ENCODE measurements at places on chromosomes 11 and 22.

- no peak for DNase-seq
Observed at GRCh38 chr11:12170984-12171383, 60.6 kb downstream of the MICAL2 start.

DNA sequence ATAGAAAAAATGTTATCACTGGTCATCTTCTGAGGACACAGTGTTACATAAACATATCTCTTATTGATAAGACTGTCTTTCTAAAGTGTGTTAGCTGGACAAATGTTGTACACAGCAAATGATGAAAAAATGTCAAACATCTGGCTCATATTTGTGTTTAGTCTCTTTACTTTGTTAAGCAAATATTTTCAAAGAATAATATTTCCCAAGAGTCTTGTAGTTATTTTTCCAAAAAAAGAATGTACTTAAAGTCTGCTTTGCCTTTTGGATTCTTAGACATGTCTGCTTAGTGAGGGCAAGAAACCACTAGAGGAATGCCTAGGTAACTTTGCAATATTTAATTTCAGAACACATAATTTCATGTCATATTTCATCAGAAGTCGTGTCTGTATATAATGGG is 23.9 kb upstream of the CCDC179 start:
- no peak for DNase-seq

- no peak for DNase-seq
Observed at GRCh38 chr11:68924073-68924925, 20.6 kb downstream of the IGHMBP2 start.

DNA sequence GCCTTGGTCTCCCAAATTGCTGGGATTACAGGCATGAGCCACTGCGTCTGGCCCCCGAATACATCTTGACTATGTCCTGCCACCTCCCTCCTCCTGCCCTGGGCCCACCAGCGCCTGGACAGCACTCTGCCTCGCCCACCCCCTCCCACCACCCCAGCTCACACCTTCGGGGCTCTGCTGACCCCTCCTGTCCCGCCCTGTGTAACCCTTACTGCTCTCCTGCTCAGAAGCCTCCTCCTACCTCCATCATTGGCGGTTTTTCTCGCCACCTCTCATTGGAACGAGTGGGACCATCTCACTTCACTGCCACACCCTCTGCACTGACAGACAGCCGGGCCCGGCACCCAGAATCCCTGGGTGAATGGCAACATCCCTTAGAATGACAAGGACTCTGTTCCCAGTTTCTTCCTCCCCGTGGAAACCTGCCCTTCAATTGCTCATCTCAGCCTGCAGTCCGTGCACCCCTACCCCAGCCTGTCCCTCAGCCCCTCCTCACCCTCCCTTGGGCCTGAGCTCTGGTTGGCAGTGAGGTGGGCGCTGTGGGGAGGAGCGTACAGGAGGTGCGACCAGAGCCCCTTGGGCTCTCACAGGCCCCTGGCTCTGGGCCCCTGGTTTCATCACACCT is 32.2 kb downstream of the LRRC74B start:
- no peak for DNase-seq

GRCh38 chr11:30462421-30462820 is 123.7 kb downstream of the MPPED2 start:
- DNase-seq, result no peak

GRCh38 chr11:40293655-40294348 is 1165.7 kb downstream of the LRRC4C start:
- no peak for DNase-seq

GRCh38 chr22:38792833-38793232 is 1.1 kb downstream of the DNAL4 start:
- no peak for DNase-seq

DNA sequence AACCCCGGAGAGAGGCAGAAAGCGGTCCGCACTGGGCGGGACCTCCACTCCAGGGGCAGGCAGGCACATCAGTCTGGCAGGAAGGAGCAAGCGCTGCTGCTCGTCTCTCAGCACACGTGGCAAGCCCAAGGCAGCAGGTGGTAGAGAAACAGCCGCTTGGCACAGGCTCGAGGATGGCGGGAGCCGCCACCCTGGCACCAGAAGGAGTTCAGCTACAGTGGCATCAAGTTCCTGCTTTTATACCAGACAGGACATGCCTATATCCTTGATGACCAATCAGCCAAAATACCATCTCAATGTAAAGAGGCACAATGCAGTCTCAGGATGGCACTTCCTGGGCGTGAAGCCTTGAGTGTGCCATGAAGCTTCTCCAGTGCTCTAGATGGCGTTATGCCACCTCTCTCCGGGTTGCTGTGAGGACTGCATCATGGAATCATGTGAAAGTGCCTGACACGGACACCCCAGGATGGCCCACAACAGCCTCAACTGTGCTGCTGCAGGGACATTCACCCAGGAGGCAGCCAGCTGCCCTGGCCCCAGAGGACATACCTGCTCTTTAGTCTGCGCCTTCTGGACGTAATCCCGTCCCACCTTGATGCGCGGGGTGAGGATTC is 64.8 kb downstream of the APOL1 start:
- no peak for DNase-seq

GRCh38 chr22:49103314-49104059 is 724.2 kb downstream of the BRD1 start:
- no peak for DNase-seq

DNA sequence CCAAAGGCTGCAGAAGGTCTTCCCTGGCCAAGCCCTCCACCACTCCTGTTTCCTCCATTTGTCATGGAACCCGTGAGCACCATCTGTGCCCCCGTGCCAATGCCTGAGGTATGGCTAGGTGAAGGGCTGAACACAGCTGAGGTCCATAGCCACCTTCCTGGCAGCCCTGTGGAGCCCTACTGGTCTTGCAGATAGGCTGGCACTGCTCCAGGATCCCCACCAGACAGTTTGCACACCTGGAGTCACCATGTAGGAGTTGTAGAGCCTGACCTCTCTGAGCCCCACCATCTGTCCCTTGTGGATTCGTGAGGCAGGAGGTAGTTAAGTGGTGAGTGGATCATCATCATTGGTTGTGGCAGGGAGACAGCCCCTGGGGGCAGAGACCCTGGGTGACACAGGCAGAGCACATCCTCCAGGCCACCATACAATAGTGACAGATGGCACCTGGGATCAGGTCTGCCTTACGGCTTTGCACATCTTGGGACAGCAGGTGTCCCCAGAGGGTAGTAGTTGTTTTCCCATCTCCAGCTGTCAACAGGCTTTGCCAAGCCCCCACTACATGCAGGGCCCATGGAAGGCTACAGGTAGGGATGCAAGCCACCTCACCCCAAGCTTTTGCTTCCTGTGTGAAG is 52.5 kb upstream of the SUSD2 start:
- no peak for DNase-seq

DNA sequence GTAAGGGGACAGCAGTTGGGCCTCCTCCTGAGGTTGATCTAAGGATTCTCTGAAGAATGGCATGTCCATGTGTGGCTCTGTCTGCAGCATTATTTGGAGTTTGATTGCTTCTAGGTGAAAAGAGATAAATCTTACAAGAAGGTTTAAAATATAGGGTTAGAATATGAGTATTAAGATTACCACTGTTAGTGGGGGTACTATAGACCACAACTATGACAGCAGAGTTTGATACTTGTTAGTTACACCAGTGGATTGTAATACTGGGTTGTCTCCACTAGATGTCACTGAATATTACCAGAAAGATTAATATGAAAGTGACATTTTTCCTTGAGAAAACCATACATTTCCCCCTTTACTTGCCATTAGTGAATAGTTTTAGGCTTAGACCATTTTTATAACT is 47.9 kb downstream of the ZNF280B start:
- no peak for DNase-seq

Data from esophagus squamous epithelium (tissue), 5 donors.